ENCODE measurements at places on chromosomes 2 and 18.

DNA sequence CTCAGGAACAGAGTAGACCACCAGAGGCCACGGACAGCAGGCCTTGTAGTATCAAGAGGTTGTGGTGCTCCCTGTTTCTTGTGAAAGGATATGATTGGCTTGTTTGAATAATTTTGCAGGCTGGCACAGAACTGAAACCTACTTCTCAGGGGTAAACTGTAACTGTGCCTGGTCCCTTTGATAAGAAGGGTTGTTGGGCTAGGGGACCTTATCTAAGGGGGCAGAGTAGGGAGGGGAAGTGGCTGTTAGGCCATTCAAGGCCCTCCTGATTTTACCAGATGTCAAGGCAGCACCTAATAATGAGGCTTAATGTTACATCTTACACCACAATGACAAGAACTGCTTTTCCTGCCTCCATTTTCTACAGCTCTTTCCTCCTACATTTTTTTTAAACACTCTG is 45.6 kb downstream of the GPR39 start:
- no peak for DNase-seq

DNA sequence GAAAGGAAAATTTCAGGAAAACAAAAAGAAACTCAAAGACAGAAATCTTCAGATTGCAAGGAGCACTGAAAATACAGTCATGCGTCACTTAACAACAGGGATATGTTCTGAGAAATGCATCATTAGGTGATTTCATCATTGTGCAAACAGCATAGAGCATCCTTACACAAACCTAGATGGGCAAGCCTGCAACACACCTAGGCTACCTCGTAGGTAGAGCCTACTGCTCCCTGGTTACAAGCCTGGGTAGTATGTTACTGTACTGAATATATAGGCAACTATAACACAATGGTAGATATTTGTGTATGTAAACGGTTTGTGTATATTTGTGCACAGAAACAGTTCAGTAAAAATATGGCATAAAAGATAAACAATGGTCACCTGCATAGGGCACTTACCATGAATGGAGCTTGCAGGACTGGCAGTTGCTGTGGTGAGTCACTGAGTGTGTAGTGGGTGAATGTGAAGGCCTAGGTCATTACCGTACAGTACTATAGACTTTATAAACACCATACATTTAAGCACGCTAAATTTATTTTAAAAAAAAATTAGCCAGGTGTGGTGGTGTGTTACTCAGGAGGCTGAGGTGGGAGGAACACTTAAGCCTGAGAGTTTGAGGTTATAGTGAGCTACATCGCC is 33.4 kb downstream of the SFXN5 start:
- no peak for DNase-seq

- peak; percentile 59 for DNase-seq
Observed at GRCh38 chr2:231648579-231649174, 56.0 kb downstream of the TEX44 start.

- no peak for DNase-seq
Observed at GRCh38 chr2:106537047-106537446, 49.9 kb downstream of the CD8B2 start.

DNA sequence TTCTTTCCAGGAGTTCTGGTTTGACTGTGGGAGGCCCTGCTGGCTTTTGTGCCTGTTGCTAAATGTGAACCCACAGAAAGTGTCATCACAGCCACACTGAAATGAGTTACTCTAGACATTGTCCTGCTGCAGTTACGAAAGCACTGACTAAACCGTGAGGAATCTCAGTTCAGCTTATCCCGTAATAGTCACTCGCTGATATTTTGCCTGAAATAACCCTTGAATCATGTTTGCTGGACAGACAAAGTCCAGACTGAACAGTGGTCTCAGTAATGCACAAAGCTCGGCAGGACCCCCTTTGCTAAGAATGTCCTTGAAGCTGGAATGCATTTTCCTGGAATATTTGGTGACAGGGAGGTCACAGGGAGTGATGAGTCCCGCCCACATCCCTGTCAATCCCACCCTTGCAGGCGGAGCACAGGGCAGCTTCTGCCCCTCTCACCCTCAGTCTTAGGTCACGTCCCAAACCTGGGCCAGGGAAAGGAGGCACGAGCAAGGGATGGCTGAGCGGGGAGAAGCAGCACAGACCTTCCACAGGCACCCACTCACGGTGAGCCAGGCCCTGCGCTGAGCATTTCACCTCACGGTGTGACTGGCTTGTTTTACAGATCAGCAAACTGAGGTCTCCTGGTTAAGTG is 53.4 kb downstream of the ADI1 start:
- no peak for DNase-seq

- DNase-seq, result no peak
Observed at GRCh38 chr18:62399781-62400308, 74.7 kb downstream of the TNFRSF11A start.

DNA sequence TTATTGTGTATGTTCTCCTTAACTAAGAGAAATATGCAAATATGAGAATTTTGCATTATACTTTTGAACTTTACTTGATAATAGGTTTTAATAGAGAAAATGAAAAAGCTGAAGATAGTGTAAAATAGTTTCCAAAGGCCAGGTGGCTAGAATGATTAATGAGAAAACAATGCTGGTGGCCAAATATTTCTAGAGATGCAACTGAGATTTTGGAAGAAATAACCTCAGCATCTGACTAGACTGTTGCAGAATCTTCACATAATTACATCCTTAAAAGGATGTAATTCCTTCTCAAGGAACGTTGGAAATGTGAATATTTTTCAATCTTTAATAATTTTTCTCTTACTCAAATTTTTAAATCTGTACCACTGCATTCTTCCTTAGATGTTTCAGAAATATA is 434.4 kb downstream of the THSD7B start:
- DNase-seq, result no peak
